ENCODE measurements at places on chromosomes 4 and X.

DNA sequence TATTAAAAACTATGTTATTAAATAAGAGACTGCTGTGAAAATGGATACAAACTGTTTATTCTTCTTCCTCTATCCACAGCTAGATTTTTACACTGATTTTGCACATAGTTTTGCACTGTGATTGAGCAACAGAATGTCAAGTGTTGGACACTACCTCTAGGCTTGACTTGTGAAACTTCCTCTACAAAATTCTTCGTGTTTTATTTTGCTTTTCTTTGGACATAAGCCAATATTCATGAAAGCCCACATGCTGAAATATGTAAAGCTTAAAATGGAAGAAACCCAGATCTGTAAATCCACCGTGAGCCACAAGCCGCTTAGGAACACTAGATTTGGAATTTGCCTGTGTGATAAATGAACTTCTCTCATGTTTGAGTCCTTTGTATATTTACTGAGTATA is 849.4 kb downstream of the FSTL5 start:
- no peak for DNase-seq

DNA sequence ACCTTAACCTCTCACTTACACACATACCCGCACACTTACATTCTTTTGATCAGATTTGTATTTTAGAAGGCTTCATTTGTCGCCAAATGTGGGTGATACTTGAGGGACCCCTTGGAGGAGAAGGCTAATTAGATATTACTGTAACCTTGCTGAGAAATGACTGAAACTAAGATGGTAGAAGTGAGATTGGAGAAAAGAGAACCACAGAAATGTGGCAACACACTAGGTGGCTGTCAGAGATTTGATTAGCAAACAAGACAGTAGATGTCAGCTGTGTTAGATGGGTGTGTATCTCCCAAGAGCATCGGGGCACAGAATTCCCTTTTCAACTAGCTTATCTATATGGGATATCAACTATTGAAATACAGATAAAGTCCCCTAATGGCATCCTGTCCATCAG is 149.3 kb upstream of the FABP2 start:
- no peak for DNase-seq

DNA sequence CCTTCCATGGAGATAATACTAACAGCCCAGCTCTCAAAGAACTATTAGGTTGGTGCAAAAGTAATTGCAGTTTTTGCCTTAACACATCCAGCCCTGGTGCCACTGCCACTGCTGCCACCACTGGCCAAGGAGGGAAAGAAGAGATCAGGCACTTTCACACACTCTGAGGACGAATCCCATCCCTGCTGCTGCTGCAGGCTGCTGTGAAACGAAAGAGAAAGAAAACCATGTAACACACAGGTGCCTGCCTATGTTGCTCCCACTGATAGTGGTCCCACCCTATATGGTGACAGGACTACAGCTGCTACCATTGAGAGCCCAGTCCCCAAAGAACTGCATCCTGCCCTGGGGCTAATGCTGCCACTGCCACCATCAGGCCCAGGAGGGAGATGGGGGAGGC is 35.1 kb downstream of the TMLHE start:
- no peak for DNase-seq

GRCh38 chr4:54315561-54316538 is 86.8 kb downstream of the PDGFRA start:
- peak; percentile 68 for DNase-seq

DNA sequence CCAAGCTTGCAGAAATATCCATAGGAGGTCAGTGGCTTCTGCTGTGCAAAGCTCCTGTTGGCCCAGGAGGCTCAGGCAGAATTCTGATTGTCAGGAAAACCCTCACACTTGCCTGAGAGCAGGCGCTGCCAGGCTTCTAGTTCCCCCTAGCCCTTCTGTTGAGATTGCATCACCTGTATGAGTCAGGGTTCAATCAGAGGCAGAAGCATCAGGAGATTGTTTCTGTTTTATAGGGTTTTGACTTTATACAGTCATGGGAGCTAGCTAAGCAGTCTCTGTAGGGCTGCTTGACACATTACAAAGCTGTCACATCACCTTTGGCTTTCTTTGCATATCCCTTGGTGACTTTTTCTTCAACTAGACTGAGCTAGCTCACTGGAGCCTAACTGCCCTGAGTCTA is 27.8 kb downstream of the DIPK2B start:
- DNase-seq: peak; percentile 4

- DNase-seq: no peak
Observed at GRCh38 chr4:188161167-188161566, 21.9 kb downstream of the TRIML1 start.

GRCh38 chrX:10106806-10107205 is 50.0 kb upstream of the CLCN4 start:
- DNase-seq: peak; percentile 57

GRCh38 chr4:103075435-103075893 is 1.1 kb downstream of the SLC9B2 start:
- no peak for DNase-seq

DNA sequence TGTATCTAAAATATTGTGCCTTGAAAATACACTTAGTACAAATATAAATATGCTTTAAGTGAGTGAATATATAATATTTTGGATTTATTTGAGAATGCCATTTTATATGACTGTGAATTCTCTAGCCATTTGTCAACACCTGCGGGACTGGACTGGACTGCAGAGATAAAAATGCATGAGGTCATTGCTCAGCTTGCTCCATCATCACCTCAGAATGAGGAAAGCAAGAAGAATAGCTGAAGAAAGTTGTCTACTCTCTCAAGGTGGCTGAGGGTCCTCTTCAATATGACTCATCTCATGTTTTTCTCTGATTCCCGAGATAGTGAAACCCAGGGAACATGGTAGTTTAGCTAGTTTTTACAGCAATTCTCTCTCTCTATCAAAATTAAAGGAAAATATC is 732.5 kb upstream of the AGA start:
- no peak for DNase-seq

- peak; percentile 1 for DNase-seq
Observed at GRCh38 chrX:142804085-142804484, 221.6 kb upstream of the SPANXN4 start.

DNA sequence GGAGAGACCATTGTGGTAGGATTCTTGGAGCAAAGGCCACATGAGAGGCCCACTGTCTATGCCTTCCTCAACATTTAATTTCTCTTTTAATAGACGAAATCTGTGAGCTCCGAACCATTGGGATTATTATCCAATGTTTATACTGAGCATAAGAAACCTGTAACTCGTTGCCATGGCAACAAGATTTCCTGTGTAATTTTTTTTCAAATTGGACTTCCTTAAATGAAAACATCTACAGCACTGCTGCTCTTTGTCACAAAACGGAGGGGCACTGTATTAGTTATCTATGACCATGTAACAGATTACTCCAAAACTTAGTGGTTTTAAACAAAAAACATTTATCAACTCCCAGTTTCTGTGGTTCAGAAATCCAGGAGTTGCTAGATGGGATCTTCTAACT is 38.7 kb downstream of the PPP1R2C start:
- DNase-seq: no peak

GRCh38 chr4:154916068-154916467 is 135.0 kb downstream of the RBM46 start:
- DNase-seq: no peak

DNA sequence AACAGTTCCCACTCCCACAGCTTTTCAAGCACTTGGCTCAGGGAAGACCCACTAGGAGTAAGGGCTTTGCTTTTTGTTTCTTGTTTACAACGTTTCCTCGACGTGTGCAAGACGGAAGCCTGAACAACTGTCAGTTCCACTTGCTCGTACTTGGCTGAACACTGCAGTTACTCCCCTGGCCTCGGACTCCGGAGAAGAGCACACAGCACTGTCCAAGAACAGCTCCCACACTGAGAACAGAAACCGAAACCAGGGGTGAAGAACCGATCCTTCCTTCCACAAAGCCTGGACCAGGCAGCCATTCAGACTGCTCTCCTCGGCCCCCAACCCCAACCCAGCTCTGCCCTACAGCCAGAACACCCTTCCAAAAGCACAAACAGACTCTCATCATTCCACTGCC is 25.5 kb downstream of the IRF2 start:
- peak; percentile 16 for DNase-seq

GRCh38 chrX:133435544-133436124 is 20.3 kb upstream of the GPC4 start:
- no peak for DNase-seq
